Activated T-cell treated with anti-CD3 and anti-CD28 coated beads for 48 hours (primary cell): ENCODE measurements at places on chromosomes 7 and 10.

GRCh38 chr10:47396311-47396717 is 12.2 kb upstream of the ZNF488 start:
- DNase-seq = no peak

DNA sequence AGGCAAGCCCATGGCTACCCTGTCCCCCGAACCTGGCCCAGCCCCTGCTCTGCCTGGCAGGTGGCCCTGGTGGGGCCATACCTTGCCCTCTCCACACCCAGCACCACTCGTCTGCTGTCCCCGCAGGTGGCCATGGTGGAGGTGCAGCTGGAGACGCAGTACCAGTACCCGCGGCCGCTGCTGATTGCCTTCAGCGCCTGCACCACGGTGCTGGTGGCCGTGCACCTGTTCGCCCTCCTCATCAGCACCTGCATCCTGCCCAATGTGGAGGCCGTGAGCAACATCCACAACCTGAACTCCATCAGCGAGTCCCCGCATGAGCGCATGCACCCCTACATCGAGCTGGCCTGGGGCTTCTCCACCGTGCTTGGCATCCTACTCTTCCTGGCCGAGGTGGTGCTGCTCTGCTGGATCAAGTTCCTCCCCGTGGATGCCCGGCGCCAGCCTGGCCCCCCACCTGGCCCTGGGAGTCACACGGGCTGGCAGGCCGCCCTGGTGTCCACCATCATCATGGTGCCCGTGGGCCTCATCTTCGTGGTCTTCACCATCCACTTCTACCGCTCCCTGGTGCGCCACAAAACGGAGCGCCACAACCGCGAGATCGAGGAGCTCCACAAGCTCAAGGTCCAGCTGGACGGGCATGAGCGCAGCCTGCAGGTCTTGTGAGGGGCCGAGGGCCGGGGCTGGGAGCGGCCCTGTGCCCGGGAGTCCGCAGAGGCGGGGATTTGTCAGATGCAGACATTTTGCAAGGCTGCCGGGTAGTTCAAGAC is 13.2 kb downstream of the ORAI2 start:
- DNase-seq = no peak

- DNase-seq = no peak
Measured at GRCh38 chr10:93437946-93438612, 44.1 kb downstream of the MYOF start.

DNA sequence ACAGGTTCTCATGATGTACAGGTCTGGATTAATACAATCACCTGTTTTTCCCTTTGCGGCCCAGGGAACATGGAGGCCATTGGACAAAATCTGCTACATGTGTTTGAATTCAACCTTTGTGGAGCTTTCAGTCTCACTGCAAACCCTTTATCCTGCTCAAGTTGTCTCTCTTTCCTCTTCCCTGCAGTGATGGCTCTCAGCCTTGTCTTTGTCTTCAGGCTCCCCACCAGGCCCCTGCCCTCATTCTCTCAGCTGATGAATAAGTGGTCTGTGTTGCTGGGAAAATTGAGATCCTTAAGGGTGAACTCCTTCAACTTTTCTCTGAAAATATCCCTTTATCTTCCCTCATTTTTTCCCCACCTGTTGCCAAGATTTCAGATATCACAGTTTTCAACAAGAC is 791.2 kb downstream of the GRID1 start:
- no peak for DNase-seq

GRCh38 chr7:156614434-156615264 is 25.9 kb upstream of the RNF32 start:
- no peak for DNase-seq

DNA sequence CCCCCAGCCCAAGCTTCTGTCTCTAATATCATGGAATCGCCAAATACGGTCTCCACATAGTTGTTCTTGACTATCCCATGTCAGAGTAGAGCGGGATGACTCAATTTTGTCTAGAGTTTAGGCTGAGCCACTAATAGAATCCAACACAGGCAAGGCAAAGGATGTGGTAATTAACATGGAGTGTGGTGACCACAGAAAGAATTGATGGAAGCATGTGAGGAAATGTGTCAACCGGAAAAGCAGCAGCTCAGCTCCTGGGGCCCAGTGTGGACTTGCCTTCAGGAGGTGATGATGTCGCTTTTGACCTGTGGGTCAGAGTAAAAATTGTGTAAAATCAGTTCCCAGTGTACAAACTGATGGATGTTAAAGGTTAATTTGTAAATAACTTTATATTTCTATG is 139.3 kb upstream of the KLF6 start:
- no peak for DNase-seq

DNA sequence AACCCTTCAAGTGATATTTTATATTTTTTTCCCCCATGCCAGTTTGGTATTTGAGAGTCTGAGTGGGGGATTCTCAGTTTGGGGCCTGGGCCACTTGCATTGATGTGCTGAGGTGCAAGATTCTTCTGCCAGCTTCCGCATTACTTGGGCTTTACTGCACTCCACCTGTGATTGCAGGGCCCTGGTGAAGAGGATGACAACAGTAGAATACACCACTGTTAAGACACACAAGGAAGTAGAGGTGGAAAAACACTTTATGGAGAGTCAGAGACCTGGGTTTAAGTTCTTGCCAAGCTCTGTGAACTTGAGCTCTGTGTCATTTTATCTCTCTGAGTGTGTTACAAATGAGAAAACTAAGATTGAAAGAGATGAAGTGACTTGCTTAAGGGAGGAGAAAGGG is 209.4 kb downstream of the LRMDA start:
- DNase-seq = no peak

DNA sequence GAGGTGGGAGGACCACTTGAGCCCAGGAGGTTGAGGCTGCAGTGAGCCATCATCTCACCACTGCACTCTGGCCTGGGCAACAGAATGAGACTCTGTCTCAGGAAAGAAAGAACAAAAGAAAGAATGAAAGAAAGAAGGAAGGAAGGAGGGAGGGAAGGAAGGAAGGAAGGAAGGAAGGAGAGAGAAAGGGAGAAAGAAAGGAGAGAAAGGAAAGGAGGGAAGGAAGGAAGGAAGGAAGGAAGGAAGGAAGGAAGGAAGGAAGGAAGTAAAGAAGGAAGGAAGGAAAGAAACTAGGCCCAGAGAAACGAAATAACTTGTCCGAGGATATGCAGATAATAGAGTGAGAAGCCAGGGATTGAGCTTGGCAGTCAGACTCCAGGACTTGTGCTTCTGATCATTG is 102.1 kb downstream of the SKIDA1 start:
- no peak for DNase-seq

GRCh38 chr7:38629651-38630510 is 1.3 kb downstream of the AMPH start:
- no peak for DNase-seq

DNA sequence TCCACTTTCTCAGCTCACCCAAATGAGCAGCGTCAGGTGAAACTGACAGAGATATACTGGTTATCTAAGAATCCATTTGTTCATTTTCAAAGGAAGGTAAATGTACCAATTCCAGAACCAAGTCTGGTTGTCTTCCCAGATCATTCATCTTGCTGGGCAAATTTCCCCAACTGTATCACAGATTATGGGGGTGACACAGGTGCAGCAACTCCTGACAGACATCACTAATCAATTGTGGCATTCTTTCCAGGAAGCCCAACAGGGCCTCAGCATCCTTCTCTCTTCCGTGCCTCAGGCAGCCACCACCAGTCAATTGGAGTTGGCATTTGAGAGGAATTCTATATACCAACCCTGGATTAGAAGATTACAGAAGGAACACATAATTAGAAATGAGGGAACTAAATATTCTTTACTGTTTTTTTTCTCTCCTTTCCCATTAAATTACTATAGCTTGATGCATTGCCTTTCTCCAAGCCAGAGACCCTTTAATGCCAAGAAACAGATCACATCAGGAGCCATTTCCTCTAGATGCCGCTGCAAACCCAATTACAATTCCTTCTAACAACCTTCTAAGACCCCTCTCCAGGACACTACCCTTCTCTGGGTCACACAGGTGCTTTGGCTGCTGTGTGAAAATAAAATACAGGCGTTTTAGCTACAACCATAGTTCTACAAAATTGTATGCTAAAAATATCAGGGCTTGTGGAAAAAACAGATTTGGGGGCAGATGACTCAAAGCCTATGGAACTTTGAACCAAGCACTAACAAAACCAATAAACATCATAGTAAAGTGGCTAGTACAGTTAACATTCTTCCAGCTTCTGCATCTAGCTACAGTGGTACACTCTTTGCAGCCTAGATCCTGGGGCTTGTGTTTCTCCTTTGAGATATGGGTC is 291.6 kb downstream of the RNLS start:
- no peak for DNase-seq

- no peak for DNase-seq
Measured at GRCh38 chr7:33842150-33842549, 63.2 kb upstream of the BMPER start.

DNA sequence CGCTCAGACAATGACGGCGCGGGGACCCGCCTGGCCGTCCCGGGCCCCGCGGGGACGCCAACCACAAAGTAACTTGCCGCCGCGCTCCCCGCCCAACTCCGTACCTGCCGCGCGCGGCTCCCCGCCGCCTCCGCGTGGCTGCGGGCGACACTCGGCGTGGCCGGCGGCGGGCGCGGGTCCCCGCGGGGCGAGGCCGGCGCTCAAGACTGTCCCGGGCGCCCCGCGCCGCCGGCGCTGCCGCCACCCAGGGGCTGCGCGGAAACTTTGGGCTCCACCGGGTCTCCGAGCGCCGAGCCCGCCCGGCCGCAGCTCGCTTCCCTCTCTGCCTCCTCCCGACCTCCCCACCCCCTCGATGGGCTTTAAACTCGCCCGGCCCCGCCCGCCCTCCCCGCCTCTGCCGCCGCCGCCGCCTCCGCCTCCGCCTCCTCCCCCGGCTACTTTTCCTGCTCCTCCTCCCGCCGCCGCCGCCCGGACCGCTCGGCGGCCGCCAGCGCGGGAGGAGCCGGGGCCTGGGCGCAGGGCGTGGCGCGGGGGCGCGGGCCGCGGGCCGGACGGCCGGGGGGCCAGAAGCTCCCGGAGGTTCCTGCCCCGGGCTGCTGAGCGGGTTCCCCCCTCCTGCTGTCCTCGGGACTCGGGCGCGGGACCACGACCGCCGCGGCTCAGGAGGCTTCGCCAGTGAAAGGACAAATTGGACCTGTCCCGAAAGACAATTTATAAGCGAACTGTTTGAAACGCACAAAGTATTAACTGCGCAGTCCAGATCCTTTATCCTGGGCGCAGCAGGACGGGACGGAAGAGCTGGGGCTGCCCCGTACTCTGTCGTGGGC is 10.6 kb upstream of the GRB10 start:
- no peak for DNase-seq

GRCh38 chr7:82623812-82624211 is 180.2 kb upstream of the CACNA2D1 start:
- no peak for DNase-seq

DNA sequence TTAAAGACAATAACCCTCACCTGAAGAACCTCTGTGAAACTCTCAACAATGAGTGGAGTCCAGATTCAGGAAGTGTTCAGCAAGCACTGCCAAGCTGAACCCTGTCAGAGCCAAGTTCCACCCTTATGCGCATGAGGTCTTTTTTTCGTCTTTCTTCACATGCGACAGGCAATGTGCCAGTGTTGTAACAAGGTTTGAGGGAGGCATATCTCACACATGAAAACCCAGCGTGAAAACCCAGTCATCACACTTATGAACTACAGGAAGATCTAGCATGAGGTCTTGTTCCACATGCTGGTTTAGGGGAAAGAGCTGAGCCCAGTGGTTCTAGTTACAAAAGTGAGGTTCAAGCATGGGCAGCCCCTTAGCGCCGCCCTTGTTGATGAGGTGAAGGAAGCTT is 49.7 kb downstream of the RABGEF1 start:
- no peak for DNase-seq

DNA sequence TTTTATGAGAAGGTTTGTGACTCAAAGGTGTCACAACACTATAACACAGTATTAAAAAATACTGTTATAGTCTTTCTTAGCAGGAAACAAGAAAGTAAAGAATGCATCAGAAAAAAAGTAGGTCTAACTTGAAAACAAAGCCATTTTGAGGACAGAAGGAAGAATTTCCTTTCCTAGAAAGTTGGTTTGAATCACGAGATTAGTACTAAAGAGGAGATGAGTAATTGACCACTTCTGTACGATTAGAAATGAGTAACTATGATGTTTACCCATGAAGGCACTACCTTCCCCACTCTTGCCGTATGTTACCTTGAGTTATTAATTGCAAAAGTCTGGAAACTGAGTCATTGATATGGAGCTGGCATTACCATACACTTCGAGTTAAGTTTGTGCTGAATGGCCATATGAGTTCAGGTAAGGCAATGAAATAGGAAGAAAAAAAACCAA is 65.2 kb downstream of the FAM185A start:
- DNase-seq = no peak

GRCh38 chr10:24723788-24724380 is at the start of gene ARHGAP21:
Gene ARHGAP21, minus strand, starts transcription at chr10:24723887. Its CDS starts 1,988 bp downstream, at chr10:24721899.
- peak; percentile 27 for DNase-seq

DNA sequence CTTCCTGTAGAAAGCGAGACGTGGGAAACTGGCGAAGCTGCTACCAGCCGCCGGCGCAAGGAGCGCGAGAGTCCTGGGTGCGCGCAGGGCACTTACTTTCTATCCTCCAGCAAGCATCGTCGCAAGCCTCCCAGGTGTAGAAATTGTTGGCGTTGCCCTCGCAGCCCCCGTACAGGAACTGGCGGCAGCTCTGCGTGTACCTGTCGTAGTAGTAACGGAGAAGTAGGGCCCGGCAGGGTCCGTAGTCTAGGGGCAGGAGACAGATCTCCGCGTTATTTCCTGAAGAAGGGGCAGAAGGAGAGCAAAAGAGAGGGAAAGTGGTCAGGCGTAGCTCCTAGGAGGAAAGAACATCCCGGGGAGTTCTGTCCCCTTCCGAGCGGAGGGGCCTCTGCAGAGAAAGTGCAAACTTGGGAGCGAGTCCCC is 501 bp downstream of the TFPI2 start:
- no peak for DNase-seq

DNA sequence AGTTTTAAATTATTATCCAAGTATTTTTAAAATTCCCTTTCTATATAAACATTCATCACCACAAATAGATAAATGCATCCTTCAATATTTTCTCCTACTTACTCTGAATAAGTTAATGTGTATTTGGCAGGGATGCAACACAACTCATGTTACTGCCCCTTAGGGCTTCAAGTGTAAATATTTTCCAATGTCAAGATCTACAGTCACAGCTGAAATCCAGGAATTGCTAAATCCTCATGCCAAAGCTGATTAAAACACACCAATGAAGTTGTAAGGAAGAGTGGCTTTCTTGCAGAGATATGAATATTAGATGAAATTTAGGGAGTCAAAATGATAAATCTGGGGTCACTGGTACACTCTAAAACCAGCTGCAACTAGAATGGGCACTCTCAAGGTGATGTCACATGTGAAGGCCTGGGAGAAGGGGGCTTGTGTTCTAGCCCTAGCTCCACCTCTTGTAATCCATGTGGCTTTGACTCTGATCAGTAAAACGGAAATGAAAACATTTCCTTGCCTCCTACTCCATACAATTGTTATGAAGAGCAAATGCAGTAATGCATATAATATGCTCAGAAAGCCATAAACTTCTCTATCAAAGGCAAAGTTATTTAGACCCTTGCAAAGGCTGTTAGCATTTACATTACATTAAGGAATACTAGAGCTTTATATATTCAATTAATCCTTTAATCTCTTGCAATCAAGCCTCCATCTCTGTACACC is 228.1 kb upstream of the NFE2L3 start:
- DNase-seq = no peak

GRCh38 chr7:141042222-141043193 is 27.8 kb upstream of the MRPS33 start:
- no peak for DNase-seq
